ENCODE measurements at places on chromosomes 6 and 20.

GRCh38 chr6:170555305-170555704 is 1.1 kb downstream of the TBP start:
- no peak for DNase-seq

DNA sequence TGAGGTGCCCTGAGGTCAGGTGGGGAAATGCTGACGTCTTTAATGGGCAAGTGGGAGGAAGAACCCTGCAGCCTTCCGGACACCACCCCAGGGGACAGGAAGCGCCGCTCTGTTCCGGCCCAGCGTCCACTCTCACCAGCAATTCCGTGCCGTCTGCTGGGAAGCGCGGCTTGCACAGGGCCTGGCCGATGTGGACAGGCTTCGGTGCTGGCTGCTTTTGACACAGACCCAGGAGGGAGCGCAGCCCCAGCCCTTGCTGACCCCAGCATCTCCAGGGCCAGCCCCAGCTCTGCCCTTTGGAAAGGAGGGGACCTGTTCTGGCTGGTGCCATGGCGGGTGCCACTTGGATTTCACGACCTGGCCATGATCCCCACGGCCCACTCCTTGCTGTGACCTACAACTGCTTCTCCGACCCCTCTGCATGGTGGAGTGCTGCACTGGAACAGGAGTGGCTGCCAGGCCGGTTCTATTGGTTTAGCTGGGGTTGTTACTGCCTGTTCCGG is 123.2 kb downstream of the DLL1 start:
- DNase-seq, result no peak

- no peak for DNase-seq
Observed at GRCh38 chr20:49165611-49166010, 22.5 kb downstream of the STAU1 start.

GRCh38 chr6:70119218-70119835 is 183.6 kb downstream of the COL9A1 start:
- DNase-seq, result no peak

GRCh38 chr6:156877126-156877863 is 100.1 kb downstream of the ARID1B start:
- no peak for DNase-seq

DNA sequence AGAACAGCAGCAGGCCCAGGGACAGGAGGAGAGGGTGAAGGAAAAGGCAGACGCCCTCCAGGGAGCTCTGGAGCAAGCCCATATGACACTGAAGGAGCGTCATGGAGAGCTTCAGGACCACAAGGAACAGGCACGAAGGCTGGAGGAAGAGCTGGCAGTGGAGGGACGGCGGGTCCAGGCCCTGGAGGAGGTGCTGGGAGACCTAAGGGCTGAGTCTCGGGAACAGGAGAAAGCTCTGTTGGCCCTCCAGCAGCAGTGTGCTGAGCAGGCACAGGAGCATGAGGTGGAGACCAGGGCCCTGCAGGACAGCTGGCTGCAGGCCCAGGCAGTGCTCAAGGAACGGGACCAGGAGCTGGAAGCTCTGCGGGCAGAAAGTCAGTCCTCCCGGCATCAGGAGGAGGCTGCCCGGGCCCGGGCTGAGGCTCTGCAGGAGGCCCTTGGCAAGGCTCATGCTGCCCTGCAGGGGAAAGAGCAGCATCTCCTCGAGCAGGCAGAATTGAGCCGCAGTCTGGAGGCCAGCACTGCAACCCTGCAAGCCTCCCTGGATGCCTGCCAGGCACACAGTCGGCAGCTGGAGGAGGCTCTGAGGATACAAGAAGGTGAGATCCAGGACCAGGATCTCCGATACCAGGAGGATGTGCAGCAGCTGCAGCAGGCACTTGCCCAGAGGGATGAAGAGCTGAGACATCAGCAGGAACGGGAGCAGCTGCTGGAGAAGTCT is 25.5 kb downstream of the C20orf173 start:
- no peak for DNase-seq

- DNase-seq, result no peak
Observed at GRCh38 chr6:36413489-36414480, 26.3 kb upstream of the ETV7 start.

GRCh38 chr6:3711776-3712175 is 39.7 kb downstream of the PXDC1 start:
- no peak for DNase-seq

DNA sequence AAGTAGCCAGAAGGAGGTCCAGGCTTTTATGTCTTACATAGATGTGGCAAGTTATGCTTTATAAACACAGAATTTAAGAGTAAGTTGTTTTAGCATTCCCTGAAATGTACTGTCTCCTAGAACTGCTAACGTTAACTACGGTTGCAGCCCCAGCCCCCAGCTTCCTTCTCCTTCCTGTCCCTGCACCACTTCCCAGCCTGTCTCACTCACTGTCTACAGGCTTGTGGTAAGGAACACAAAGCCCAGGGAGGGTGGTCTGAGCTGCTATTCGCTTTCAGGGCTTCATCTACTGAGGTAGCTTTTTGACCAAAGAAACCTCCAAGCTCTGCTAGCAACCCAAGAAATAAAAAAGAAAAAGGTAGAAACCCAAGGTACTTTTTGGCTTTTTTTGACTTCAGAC is 35.9 kb downstream of the PCSK2 start:
- DNase-seq, result no peak

DNA sequence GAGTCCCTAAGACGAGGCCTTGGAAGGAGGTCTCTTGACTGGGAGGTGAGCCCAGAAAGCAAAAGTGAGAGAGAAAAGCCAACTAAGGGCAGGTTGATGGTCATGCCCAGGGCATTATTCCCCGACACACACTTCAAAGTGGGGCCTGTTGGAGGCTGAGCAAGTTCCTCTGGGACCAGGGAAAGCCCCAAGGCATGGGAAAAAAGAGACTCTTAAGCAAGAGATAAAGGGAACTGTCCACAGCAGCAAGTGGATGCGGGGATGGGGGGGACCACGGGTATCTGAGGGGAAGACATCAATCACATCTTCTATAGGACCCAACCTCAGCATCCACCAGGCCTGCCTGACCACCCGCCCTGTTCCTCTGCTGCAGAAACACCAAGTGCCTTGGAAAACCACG is 119.9 kb upstream of the MAFB start:
- DNase-seq, result no peak

- peak; percentile 79 for DNase-seq
Observed at GRCh38 chr6:142378138-142378875, 76.5 kb downstream of the ADGRG6 start.

- peak; percentile 18 for DNase-seq
Observed at GRCh38 chr6:166275714-166276166, 32.5 kb downstream of the PRR18 start.

GRCh38 chr20:51375561-51375960 is 167.0 kb downstream of the NFATC2 start:
- no peak for DNase-seq

DNA sequence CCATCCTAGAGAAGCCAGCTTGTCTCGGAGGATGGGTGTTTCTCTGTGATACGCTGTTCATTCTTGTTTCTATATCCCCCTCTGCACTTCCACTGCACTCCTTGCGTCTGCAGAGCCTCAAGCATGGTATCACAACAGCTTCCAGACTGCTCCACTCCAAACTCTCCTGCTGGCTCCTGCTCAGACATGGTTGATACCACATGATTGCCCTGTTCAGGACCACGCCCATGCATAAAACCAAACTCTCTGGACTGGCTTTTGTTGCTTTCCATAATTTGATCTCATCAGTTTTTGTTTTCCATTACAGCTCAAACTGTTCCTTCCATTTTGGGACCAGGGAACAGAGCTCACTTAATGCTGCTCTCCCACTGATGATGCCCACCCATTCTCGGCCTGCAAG is 30.0 kb upstream of the SMIM29 start:
- DNase-seq, result no peak

DNA sequence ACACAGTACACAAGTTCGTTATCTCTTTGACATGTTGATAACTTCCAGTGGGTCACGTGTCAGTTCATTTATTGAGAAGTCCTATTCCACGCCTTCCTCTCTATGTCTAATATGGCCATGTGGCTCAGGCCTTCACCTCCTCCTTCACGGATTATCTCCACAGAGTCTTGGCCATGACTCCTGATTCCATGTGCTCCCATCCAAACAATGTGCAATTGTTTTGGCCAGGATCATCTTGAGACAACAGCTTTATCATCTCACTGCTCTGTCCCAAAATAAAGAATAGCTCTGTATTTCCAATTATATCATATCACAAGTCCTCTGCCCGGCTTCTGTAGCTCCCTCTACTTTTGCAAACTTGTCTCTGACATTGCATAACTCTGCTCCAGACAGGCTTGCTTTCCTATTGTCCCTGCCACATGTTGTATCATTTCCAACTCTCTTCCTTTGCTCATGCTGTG is 11.1 kb upstream of the TXNDC5 start:
- no peak for DNase-seq

DNA sequence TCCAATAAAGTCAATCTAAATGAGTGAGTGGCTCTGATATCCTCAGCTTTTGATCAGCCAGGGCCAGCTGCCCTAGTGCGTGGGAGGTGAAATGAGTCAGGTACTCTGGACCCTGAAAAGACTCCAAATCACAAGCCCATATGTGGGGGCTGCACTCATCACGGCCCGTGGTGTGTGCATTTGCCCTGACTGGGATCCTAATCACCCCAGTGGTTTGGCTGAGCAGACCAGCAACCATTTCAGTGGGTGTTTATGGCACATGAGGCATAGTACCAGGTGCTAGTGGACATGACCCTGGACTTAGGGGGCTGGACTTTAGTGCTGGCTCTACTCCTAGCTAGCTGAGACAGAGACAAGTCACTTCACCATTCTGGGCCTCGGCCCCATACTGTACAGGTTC is 39.4 kb downstream of the SCML4 start:
- DNase-seq, result no peak

GRCh38 chr6:24545183-24545582 is 50.4 kb downstream of the ALDH5A1 start:
- DNase-seq, result no peak

DNA sequence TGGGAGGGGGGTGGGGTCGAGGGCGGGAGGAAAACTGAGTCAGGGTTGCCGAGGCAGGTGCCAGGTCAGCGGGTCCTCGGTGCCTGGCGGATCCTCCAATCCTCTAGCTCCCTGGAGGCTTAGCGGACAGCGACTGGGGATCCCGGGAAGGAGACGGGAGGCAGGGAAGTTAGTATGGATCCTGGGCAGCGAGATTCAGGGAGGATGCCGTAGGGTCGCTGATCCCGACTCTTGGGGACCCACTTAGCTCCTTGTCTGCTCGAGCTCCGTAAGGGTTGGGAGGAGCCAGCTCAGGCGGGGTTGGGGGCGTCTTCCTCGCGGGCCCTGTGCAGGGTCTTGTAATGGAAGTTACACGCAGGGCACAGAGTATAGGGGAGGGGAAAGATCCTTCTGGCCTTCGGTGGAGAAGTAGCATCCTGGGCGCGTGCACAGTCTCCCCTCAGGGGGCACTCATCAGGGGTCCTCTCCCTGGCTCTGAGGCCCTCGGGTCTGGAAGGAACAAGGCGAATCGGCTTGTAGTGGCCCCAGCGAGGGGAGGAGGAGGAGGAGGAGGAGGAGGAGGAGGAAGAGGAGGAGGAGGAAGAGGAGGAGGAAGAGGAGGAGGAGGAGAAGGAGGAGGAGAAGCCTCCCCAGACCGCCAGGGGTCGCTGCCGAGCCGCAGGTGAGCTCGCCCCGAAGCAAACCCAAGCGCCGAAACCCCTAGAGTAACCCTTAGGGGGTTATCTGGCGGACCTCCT is 6.4 kb upstream of the SLC12A5 start:
- no peak for DNase-seq

DNA sequence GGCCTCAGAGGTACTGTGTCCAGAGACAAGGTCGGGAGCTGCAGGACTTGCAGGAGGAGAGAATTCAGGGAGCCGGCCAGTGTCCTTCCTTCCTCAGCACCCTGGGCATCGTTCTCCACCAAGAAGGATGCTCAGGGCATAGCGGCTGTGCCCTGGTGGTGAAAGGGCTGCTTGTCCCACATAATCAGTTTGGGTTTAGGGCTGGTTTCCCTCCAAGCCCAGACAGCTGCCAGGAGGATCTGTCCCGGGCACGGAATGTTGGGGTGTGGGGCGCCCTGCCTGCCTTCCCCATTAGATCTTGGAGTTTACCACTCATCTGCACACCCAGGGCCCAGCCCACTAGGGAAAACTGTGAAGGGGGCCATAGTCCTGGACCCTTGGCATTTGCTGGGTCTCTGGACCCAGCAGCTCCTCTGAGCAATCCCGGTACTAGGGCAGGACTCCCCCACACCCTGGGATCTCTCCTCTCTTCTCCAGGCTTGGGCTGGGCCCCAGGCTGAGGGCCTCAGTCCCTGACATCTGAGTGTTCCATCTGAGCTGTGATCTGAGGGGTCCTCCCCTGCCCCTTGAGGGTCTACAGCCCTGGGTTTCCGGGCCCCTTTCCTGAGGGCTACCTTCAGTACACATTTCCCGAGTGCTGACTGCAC is 18.6 kb upstream of the SPDEF start:
- no peak for DNase-seq

DNA sequence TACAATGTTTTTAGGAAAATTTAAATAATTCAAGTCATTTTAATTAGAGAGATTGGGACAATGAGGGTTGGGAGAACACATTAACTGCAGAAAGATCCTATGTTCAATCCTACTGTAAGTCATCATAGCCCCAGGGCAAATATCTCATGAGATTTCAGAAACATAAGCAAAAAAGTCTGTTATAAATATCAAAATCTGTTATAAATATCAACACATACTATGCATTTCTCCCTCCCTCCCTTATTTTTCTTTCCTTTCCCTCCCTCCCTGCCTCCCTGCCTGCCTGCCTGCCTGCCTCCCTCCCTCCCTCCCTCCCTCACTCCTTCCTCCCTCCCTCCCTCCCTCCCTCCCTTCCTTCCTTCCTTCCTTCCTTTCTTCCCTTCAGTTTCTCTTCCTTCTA is 267.3 kb upstream of the SASH1 start:
- no peak for DNase-seq

- DNase-seq, result no peak
Observed at GRCh38 chr20:24460712-24461111, 8.7 kb upstream of the SYNDIG1 start.

GRCh38 chr20:38935967-38936407 is 9.8 kb downstream of the FAM83D start:
- DNase-seq, result no peak

- DNase-seq, result no peak
Observed at GRCh38 chr6:30497714-30498113, 8.4 kb downstream of the HLA-E start.

DNA sequence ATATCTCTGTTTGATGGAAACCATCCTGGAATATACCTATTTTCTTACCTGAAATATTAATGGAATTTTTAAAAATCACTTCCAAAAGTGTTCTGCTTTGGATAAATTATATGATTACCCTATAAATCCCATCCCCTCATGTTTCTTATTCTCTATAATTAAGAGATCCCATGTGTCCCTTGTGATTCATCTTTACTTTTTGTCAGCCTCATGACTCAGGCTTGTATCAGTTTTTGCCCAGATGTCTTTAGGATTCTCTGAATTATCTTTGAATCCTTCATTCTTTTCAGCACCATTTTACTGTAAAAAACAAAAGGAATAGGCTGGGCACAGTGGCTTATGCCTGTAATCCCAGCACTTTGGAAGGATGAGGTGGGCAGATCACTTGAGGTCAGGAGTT is 804.5 kb upstream of the CITED2 start:
- DNase-seq, result peak; percentile 69

DNA sequence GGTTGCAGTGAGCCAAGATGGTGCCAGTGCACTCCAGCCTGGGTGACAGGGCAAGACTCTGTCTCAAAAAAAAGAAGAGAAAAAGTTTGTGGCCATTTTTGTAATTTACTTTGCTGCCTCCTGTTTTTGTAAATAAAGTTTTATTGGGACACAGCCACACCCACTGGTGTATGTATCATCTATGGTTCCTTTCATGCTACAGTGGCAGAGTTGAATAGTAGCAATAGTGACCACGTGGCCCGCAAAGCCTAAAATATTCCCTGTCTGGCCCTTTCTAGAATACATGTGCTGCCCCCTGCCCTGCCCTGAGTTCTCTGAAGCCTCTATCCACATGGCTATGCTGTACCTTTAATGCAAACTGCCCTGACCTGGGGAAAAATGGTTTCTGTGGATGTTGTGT is 75.3 kb upstream of the ZNF133 start:
- no peak for DNase-seq
